ENCODE measurements at places on chromosomes 1 and 21.

DNA sequence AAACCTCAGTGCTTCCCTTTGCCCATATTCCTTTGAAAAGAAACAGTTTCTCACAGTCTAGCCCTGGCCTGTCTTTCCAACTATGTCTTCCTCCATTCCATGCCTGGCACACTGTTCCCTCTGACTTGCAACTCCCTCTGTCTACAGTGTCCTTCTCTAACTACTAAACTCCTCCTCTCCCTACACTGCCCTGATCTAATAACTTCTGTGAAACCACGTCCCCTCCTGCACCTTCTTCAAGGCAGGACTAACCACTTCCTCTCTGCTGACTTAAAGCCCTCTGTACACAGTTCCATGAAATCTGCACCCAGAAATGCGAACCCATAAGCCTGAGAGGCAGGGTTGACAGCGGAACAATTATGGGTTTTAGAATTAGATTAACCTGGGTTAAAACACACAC is 62.2 kb upstream of the ATP1B1 start:
- no peak for DNase-seq

- DNase-seq, result peak; percentile 47
Measured at GRCh38 chr1:182391028-182391361, 595 bp downstream of the GLUL start.

- DNase-seq, result no peak
Measured at GRCh38 chr1:115648717-115649691, 7.2 kb downstream of the VANGL1 start.

DNA sequence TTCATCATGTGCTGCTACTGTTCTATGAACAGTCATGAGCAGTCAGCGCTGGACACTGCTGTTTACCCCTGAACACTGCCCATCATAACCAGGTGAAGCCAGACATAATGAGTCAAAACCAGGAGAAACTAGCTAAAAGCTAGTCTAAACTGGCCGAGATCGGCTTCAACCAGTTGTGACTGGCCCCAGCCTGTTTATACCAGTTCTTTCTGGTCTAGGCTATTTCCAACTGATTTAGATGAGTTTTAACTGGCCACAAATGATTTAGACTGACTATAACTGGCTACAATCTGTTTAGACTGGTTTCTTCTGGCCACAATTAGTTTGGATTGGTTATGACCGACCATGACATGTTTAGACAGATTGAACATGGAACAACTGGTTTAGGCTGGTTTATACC is 348.3 kb upstream of the CAMK1G start:
- DNase-seq, result no peak

- DNase-seq, result no peak
Measured at GRCh38 chr1:29385966-29386365, 149.6 kb downstream of the PTPRU start.

GRCh38 chr1:227399152-227399730 is 80.9 kb upstream of the CDC42BPA start:
- DNase-seq, result no peak

DNA sequence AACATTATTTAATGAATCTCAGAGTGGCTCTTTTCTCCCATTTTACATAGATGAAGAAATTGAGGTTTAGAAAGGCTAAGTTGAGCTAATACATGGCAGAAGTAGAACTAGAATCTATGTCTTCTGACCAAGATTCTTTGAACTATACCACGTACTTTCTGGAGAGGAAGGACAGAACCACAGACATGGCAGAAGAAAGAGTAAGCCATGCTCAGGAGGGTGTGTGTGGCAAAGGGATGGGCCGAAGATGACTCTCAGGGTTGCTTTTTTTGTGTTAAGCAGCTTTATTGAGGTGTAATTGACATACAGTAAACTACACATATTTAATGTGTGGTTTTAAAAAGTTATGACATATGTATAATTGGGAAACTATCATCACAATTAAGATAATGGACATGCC is 69.5 kb downstream of the PEX14 start:
- no peak for DNase-seq

DNA sequence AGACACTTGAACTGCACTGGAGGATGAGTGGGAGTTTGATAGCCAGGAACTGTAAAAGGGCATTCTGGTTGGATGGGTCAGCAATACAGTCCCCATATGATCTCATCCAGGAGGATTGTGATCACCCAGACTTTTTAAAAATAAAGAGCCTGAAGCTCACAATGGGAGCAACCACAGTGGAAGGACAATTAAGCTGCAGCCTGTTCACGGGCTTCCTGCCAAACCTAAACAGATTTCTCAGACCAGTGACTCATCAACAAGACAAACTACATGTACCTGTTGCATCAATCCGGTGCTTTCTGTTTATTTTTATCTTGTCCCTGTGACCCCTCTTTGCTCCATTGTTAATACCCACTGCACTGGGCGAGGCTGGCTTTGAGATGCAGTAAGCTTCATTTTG is 52.3 kb downstream of the PAPPA2 start:
- DNase-seq, result no peak

GRCh38 chr1:78617615-78618026 is 2.6 kb upstream of the IFI44L start:
- DNase-seq, result peak; percentile 92

GRCh38 chr21:45550522-45551210 is 8.4 kb upstream of the SLC19A1 start:
- no peak for DNase-seq

DNA sequence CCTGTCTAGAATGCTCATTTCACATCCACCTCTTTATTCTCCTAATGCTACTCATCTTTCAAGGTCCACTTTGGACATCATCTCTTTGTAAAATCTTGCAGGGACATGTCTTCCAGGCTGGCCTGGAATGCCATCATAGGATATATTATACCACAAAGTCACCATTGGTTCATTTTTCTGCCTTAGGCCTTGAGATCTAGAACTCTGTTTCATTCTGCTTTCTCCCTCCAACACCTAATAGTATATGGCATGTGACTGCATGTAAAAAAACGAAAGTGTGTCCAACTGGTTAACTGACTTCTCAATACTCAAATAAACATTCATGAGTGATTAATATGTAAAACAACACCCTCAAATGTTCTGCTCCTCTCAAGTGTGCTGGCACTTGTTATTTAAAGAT is 84.1 kb downstream of the RGS2 start:
- DNase-seq, result no peak

DNA sequence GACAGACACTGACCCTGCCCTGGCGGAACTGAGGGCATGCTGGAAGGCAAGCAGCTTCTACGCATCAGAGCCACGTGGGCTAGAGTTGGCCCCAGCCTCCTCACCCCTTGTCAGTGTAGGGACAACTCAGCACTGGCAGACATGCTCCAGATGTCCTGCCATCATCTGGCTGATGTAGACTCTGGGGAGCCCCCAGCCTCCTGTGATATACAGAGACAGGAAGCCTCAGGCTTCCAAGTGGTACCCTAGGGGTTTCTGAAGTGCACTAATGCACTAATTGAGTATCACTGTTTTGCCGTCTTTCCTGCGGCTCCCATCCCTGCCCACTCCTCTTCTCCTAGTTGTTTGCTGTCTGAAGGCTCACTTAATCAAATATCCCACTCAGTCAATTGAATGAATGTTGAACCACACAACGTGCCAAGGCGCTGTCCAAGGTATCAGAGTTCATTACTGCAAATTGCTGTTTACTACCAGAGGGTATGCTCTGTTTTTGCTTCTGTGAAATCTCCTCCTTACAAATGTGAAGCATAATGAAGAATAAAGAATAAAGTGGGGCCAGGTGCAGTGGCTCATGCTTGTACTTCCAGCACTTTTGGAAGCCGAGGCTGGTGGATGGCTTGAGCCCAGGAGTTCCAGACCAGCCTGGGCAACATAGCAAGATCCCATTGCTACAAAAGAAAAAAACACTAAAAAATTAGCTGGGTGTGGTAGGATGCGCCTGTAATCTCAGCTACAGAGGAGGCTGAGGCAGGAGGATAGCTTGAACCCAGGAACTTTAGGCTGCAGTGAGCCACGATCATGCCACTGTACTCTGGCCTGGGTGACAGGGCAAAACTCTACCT is 76.4 kb upstream of the ZBTB18 start:
- peak; percentile 30 for DNase-seq

DNA sequence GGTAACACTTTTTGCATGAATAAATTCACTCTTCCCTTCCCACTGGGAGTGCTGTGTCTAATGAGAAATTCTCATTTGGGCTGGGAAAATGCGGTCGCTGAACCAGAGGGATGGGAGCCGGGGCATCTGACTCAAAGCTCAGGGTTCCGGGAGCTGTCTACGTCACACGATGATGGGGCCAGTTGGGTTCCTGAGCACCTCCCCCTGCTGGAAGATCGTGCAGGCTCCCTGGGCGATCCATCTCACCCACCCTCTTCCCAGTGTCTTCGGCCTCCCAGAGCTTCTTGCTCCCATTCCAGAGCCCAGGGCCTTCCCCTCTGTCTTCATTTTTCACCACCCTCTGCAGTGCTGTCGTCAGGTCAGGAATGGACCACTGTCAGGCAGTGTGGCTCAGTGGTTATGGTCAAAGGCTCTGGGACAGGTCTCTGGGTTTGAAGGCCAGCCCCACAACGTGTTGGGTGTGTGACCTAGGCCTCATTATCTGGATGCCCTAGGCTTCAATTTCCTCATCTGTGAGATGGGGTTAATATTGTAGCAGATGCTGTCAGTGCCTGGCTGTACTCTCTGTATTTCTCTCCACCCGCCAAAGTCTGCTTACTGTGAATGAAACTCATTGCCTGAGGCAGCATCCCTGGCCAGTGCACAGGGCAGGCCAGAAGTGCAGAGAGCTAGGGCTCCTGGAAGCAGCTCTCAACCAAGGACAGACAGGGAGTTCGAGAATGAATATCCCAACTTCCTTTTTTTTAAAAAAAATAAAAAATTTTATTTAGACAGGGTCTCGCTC is 31.8 kb downstream of the IGSF21 start:
- no peak for DNase-seq

DNA sequence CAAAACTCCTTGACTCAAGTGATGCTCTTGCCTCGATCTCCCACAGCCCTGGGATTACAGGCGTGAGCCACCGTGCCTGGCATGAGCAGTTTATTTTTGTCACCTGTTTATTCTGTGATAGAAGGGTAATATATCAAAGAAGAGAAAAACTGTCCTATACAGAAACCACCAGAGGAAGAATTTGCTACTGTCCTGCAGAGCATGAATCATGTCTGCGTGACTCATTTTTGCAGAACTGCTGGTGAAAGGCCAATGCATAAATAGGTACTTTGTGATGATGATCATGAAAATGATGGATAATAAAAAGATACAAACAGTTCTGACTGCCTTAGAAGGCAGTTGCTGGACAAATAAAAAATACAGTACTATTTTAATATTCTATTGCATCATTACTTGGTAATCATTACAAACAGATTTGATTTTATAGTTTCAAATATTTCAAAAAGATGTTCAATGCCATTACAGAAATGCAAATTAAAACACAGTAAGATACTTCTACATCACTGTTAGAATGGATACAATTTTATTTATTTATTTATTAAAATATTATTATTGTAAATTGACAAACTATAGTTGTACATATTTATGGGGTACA is 26.5 kb downstream of the RIPPLY3 start:
- DNase-seq, result no peak

DNA sequence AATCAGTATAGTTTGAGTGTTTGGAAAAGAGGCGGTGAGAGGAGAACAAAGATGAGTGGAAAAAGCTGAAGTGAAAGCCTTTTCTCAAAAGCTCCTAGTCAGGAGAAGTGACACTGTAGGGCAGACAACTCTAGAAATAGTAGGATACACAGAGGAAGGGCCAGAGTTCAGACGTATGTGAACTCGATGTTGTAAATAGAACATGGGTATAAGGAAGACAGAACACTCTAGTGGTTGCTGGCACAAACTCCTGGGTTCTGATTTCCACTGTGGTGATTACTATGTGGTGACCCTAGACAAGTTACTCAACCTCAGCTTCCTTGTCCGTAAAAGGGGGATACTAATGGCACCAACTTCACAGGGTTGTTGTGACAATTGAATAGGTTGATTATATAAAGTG is 30.2 kb upstream of the MGST3 start:
- no peak for DNase-seq

- peak; percentile 88 for DNase-seq
Measured at GRCh38 chr1:11691302-11691914, at the start of gene DRAXIN. DRAXIN (plus strand) TSS chr1:11691710; CDS start chr1:11706259, 14,549 bp downstream.

- DNase-seq, result no peak
Measured at GRCh38 chr21:41048623-41049022, 119.3 kb upstream of the BACE2 start.

DNA sequence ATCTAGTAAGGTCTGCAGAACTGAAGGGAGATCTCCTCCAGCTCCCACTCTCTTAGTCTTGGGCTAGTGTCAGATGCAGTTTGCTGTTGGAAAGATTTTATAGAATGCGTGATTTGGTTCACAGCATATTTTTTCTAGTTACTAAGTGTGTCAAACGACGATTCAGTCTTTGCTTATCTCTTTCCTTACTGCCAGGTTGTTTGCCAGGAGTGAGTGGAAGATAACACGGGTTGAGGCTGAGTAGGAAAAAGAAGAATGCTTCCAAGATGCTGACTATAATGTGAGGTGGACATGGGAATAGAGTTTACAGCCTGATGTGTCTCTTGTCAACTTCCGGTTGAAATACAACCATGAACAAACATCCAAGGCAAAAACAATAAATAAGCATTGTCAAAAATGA is 141.4 kb downstream of the GDAP2 start:
- DNase-seq, result no peak

- no peak for DNase-seq
Measured at GRCh38 chr1:49197081-49197480, 420.4 kb upstream of the BEND5 start.

- DNase-seq, result no peak
Measured at GRCh38 chr1:156213644-156213966, 798 bp downstream of the PMF1 start.

DNA sequence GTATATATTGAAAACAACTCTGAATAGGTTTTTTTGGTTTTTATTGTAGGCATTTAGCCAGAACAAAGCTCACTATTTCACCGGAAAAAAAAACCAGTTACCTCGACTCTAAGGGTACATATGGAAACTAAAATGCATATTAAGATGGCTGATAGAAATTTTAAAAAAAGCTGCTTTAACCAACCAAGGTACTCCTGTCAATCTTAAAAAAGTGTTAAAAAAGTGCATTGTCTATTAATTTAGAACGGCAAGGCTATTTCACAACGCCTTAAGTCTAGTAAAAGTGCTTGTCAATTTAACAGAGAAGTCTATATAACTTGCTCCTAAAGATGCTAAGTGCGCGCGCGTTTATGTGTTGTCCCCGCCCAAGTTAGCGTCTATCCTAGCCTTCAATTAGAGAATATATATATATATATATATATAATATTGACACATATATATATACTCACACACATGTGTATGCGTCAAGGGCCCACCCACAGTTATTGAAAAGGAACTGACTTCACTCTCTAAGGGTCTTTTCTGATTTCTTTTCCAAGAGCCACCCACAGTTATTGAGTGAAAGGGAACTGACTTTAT is 934 bp downstream of the ASPM start:
- no peak for DNase-seq

- no peak for DNase-seq
Measured at GRCh38 chr1:94324178-94324544, 86.8 kb upstream of the ARHGAP29 start.

- DNase-seq, result no peak
Measured at GRCh38 chr1:1264868-1265272, 8.8 kb downstream of the UBE2J2 start.
